ENCODE measurements at places on chromosomes 16 and 17.

DNA sequence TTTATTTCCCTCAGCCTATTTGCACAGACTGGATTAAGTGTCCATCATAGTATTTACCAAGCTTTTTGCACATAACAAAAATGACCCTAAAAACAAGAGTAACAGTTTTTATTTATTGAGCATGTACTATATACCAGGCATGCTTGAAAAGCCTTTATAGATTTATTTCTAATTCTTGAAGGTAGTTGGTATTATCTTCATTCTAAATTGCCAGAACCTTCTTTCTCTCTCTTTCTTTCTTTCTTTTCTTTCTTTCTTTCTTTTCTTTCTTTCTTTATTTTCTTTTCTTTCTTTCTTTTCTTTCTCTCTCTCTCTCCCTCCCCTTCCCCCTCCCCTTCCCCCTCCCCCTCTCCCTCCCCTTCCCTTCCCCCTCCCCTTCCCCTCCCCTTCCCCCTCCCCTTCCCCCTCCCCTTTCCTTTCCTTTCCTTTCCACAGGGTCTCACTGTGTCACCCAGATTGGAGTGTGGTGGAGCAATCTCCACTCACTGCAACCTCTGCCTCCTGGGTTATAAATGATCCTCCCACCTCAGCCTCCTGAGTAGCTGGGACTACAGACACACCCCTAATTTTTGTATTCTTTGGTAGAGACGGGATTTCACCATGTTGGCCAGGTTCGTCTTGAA is 310.9 kb upstream of the RBFOX1 start:
- DNase-seq = no peak

- no peak for DNase-seq
These were observed 13.1 kb downstream of the SPOP start for GRCh38 chr17:49664706-49665211.

- DNase-seq = no peak
These were observed 42.4 kb upstream of the TRAP1 start for GRCh38 chr16:3759736-3760135.

- DNase-seq = peak; percentile 66
These were observed 1.5 kb downstream of the CASKIN1 start for GRCh38 chr16:2194852-2195321.

DNA sequence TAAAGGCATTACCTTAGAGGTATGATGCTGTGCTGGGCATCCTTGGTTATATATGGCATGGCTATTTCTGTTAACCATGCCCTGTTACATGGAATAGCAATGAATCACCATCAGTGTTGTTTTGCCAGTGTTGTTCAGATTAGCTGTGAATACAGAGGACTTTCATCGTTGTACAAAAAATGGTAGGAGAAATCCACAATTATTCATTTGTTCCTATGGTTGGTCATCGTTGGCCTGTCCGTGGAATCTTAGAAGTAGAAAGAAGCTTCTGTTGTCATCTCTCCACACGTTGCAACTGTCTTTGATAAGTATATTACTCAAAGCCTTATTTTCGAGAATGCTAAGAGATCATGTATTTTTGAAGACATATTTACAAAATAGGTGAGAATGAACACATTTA is 114.3 kb upstream of the CACNG5 start:
- no peak for DNase-seq

DNA sequence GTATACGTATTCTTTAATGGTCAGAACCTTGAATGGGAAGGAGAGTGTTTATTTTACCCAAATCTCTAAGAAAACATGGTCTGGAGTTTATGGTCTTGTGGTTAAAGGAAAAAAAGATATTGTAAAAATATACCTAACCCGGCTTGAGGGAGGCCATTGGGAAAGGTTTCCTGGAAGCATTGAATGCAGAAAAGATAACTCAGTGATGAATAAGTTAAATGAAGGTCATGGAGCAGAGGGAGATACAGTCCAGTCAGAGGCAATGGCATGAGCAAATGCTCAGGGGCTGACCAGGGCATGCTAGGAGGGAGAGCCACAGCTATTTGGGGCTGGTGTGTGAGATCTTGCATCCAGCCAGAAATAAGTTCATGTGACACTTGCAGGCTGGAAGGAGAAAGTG is 430.4 kb upstream of the CDH5 start:
- DNase-seq = no peak

- no peak for DNase-seq
These were observed 5.2 kb downstream of the SECTM1 start for GRCh38 chr17:82328141-82328993.

DNA sequence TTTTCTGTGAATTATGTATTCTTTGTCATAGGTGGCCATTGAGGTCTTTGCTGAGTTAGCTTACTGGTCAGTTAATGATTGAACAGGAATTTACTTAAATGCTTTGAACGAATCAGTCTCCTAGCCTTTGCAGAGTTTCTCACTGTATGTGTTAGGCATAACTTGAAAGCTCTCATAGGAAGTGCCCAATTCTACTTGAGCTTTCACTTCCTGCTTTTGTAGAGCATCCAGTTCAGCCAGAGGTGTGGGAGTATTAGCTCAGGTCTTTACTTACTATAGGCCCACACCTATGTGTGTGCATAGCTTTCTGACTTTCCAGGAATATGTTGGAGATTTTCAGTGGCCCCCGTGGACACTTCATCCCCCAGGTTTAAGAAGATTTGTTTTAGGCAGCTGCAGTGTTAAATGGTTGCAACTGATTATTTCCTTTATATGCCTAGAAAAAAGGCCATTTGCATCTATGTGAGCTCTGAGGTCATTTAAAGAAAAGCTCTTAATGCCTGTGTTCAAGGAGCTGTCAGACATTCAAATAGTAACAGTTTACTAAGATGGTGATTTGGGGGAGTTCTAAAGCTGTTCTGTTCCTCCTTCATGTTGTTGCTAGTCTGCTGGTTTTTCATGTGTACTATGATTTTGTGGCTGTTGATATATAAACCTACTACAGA is 62.3 kb downstream of the PHKB start:
- DNase-seq = no peak

DNA sequence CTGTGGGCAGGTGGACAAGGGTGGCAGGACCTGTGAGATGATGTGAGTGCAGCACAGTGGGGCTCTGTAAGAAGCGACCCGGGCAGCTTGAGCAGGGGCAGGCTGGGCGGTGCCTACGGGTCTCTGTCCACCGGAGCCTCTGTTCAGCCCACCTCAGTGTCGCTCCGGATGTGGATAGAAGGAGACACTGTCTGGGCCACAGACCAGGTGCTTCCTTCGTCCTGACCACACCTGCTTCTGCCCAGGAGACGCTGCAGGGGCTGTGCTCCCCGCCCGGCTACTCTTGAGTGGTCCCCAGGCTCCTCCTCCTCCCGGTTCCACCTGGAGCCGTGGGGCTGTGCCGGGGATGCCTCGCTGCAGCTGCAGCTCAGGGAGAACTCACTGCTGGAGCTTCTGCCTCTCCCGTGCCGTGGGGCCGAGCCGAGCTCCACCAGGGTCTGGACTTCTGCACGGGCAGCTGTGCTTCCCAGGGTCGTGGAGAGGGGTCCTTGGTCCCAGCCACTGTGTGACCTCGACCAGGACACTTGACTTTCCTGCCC is 21.5 kb downstream of the METRNL start:
- no peak for DNase-seq

- no peak for DNase-seq
These were observed 21.8 kb upstream of the HERPUD1 start for GRCh38 chr16:56910112-56910511.

DNA sequence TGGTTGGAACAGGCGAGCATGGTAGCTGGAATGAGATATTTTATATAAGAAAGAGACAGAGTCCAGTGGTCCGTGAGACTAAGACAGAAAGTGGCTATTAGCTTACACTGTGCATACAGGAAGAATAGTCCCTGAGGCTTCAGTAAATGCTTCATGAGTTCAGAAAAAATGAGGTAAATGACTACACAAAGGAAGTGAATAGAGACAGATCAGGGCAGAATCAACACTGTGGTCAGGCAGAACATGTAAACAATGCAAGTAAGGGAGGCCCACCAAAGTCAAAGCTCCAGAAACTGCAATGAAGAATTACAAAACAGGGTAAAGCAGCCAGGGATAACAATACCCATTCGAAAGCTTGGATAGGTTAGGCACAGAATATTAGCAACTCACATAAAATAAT is 4.8 kb downstream of the ABCA10 start:
- no peak for DNase-seq

- DNase-seq = peak; percentile 85
These were observed 40.8 kb upstream of the CMIP start for GRCh38 chr16:81403601-81404391.

DNA sequence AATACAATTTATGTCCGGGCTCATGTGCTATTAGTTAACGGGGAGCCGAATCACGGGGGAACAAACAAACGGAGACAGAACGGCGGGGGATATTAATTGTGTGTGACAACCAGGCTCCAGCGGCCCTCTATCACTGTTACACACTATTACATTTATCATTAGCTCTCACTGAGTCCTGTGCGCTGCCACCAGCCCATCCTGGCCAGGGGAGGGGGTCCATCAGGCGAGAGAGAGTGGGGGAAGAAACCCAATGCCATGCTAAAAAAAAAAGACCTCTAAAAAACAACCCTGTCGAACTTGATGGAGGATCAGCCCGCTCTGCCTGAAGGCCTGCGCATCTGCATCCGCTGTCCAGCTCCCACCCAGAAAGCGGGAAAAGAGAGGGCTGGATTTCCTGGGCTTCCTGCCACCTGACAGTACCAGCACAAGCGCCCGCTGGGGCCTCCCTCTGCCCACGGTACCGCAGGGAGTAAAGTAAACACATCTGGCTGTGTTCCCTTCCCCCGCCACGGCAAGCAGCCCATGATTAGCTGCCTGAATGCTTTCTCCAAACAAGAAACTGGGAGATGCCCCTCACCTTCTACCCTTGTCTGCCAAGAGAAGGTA is 41.7 kb downstream of the PIPOX start:
- peak; percentile 76 for DNase-seq

DNA sequence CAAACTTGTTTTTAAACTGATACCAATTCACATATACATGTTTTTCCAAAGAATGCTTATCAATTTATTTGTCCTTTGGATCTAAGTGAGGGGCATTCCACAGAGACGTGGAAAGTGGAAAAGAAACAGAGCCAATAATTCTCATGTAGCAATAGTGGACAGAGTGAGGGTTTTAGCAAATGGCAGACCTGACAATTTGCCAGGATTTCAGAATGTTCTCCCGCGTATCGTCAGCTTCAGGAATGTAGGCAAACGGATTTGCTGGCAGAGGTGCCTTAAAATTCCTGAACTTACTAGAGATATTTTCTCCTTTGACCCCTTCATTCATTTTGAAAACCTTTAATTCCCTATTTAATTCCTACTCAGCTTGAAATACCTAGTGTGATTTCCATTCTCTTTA is 193.4 kb upstream of the CPHXL start:
- no peak for DNase-seq

DNA sequence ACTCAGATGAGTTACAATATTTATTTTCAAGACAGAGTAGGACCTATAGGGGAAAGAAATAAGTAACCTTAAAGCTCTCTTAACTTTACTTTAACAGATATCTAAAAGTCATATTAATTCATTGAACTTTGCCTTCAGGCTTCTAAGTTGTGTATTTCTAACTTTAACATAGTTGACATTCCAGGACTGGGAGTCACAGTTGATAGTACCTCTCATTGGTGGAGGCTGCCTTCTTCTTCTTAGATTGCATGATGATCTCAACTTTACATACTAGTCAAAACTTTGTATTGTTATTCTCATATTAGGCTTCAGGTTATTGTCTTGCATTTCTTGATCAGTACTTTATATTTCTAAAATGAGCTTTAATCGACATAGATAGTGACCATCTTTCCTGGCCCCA is 350.1 kb upstream of the KIF2B start:
- no peak for DNase-seq

GRCh38 chr17:75557852-75558665 is 29.5 kb upstream of the MYO15B start:
- DNase-seq = no peak

DNA sequence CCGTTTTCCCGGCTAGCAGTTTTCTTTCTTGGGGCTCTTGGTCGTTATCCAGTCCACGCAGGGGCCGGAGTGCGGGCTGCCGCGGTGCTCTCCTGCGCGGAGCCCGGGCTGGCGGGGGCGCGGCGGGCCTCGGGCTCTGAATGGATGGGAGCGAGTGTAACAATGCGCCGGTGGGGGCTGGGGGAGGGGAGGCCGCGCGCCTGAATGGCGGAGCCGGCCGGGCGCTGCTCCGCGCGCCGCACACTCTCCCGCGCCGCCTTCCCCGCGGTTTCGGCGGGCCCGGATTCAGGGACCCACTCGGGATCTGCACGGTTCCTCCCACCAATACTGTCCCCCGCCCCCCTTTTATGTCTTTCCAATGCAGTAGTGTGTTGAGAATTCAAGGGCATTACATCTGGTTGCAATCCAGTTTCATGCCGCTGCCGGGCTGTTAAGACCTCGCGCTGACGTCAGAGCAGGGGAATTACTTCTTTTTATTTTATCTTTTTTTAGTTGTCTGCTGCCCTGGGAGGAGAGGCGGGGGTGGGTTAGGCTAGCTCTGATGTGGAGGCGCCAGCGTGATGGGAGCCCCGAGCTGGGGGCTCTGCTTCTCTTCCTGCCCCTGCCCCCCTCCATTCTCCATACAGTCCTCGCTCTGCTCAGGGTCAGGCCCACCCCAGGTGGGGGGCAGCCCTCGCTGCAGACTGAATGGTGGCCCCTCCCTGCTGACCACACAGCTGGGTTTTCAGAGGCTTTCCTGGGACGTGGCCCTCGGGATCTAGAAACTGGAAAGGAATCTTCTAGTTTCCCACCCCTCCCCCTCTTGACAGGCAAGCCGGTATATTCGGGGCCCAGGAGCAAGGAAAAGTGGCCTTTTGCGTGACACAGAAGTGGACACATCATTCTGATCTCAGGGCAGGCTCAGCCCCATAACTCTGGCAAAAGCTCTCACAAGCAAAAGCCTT is 1.8 kb downstream of the RAI1 start:
- DNase-seq = peak; percentile 81

DNA sequence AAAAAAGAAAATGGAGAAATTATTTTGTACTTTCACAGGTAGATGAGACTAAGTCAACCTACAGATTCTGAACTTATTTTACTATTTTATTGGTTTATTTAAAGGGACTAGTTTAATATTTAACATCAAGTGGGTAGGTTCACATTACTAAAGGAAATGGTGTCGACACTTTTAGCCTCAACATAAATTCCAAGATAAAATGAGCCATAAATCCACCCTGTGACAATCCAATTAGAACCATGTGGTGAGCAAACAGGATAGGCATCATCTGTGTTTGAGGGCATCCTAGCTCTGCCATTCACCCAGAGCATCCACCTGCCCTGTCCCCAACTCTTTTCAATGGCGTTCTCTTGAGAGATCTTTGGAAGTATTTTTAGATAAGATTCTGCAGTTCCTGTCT is 92.8 kb upstream of the PMFBP1 start:
- DNase-seq = no peak
